Common myeloid progenitor, CD34-positive (primary cell): ENCODE measurements at places on chromosomes 2 and 18.

- no peak for DNase-seq
- H3K27ac ChIP-seq = no peak overlapping the region
- no peaks in the 10 kb centered on the region for H3K4me1 ChIP-seq
- peaks cover 4% of the 10 kb centered on the region for H3K27me3 ChIP-seq
These were observed 13.9 kb upstream of the PAIP2B start for GRCh38 chr2:71240794-71241193.

GRCh38 chr18:24200494-24201290, 61.8 kb downstream of the CABYR start:
- H3K27me3 ChIP-seq = no peaks in the 10 kb centered on the region
- H3K4me3 ChIP-seq = no peak overlapping the region
- no peaks in the 10 kb centered on the region for H3K36me3 ChIP-seq
- no peak overlapping the region for H3K27ac ChIP-seq
- no peaks in the 10 kb centered on the region for H3K4me1 ChIP-seq

DNA sequence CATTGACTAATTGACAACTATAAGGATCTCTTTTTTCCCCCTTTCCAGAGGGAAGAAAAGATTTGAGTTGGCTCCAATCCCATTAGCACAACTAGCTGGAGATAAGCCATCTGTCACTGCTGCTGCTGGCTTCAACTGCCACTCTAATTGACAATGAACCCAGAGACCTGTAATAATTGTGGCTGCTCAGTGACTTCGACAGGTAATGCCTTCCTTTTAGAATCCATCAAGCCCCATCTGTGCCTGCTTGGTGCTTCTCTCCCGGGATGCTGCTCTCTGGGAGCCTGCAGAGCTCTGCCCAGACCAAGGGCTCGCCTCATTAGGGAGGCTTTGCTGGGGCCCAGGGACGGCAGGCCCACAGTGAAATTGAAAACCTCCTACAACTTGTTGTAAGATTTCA, 376.7 kb upstream of the SOX11 start:
- no peaks in the 10 kb centered on the region for H3K36me3 ChIP-seq
- H3K4me3 ChIP-seq = no peak overlapping the region
- DNase-seq = no peak
- H3K27ac ChIP-seq = no peak overlapping the region

DNA sequence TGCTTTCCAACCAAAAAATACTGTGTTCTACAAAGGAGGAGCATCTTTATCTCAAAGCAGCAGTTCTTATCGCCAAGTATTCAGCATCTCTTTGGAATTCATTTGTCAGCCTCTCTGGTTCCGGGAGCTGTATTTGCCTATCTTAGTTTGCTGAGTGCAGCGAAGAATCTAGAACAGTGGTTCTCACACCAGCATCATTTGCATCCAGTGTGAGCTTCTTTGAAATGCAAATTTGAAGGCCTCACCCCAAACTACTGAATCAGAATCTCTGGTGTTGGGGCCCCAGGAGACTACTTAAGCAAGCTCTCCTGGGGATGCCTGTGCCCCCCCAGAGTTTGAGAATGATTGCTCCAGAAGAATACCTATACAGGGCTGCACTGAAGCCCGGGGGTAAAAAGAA, 1.5 kb upstream of the PTPN2 start:
- no peak for DNase-seq
- H3K36me3 ChIP-seq = no peaks in the 10 kb centered on the region
- H3K27me3 ChIP-seq = peaks cover under 1% of the 10 kb centered on the region
- no peak overlapping the region for H3K27ac ChIP-seq

DNA sequence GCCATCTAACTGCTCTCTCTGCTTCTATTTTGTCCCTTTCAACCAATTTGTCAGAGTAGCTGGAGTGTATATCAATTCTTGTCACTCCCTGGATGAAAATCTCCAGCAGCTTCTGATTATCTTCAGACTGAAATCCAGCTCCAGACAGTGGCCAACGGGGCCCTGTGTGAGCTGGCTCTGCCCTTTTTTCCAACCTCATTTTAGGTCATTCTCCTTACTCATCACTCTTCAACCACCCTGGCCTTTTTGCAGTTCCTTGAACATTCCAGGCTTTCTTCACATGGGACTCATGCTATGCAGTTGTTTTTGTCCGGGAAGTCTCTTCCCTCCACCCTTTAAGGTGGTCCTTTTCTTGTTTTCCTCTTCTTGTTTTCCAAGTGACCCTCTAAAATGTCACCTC, 15.4 kb upstream of the FAP start:
- H3K4me1 ChIP-seq = peaks cover 7% of the 10 kb centered on the region
- H3K27ac ChIP-seq = no peak overlapping the region
- no peak for DNase-seq
- no peak overlapping the region for H3K4me3 ChIP-seq
- no peaks in the 10 kb centered on the region for H3K27me3 ChIP-seq

DNA sequence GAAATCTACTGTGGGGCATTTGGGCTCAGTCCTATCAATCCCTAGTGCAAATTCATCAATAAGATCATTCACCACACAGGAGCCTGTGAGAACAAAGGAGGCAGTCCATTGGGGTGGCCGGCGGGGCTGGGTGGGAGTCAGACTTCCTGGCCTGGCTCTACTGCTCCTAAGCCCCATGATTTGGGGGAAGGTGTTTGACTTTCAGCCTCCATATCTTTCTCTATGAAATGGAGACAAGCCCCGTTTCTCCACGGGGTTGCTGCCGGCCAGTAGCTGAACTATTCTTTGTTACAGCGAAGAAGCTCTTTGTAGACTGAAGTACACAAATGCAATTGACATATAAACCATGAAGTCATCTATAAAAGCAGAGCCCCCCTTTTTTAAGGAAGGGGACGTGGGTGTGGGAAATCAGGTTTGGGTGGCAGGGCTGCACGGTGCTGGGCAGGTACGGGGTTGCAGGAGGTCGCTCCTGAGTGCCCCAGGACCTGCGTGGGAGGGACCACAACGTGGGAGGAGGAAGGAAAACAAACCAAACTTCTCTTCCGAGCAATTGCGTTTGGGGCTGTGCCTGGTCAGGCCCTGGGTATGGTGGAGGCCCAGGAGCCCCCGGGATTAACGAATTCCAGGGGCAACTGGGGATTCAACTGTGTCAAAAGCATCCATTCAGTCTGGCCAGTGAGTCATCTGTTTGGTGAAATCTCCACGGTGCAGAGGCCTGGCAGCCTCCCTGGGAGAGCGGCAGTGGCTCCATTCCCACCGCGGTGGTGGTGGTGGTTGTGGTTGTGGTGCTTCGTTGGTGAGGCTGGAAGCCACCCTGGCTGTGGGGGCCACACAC, 18.2 kb downstream of the FBLN7 start:
- no peaks in the 10 kb centered on the region for H3K36me3 ChIP-seq
- H3K4me1 ChIP-seq = peaks cover 15% of the 10 kb centered on the region
- no peak overlapping the region for H3K27ac ChIP-seq
- H3K4me3 ChIP-seq = no peak overlapping the region
- peak; percentile 55 for DNase-seq

- no peak for DNase-seq
- no peaks in the 10 kb centered on the region for H3K27me3 ChIP-seq
- no peak overlapping the region for H3K4me3 ChIP-seq
These were observed 77.2 kb downstream of the SH3BP4 start for GRCh38 chr2:235029054-235029453.

DNA sequence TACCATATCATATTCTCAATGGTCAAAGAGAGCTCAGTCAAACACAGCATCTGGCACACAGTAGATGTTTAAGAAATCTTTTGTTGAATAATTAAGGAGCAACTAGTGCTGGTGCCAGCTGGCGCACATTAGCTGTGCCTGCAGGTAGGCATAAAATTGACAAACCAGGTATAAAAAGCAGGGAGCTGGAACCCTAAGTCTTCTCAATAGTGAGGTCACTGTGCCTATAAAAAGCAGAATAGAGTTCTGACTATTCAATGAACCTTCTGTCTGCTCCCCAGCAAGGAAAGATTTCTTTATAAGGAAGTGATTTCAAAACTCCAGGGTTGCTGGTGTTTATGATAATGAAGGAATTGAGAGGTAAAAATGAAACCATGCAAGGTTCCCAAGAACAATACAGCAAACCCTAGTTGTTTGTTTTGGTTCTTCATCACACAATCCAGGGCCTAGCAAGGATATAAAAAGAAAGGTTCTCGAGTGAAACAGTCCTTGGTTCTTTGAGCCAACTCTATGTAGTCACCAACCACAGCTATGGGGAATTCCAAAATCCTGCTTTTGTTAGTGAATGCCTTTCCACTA, 76.1 kb downstream of the THADA start:
- H3K27me3 ChIP-seq = no peaks in the 10 kb centered on the region
- H3K4me1 ChIP-seq = peaks cover 45% of the 10 kb centered on the region
- peak overlapping the region; percentile 22 for H3K27ac ChIP-seq
- H3K4me3 ChIP-seq = peak overlapping the region; percentile 36
- DNase-seq = peak; percentile 41

- no peaks in the 10 kb centered on the region for H3K4me1 ChIP-seq
- H3K27me3 ChIP-seq = no peaks in the 10 kb centered on the region
- H3K27ac ChIP-seq = no peak overlapping the region
- H3K4me3 ChIP-seq = no peak overlapping the region
- H3K36me3 ChIP-seq = no peaks in the 10 kb centered on the region
- DNase-seq = no peak
These were observed 63.0 kb downstream of the NPAS2 start for GRCh38 chr2:100882645-100883613.

DNA sequence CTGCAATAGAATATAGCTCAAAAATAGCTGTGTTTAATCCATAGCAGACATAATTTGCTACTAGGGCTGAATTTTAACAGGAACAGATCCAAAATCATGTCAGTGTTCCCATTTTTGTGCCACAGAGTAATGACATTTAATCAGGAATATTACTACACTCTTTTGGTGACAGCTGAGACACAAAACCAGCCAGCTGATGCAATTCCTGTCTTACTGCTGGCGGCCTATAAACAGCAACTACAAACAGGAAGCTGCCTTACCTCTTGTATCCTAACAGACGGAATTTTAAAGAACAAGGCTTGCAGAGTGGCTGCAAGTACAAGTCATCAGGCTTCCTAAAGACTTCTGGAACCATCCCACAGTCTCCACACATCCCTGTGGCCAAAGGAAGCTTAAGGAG, 218.1 kb downstream of the ZNF521 start:
- H3K4me1 ChIP-seq = peaks cover 4% of the 10 kb centered on the region
- H3K36me3 ChIP-seq = no peaks in the 10 kb centered on the region
- no peak overlapping the region for H3K27ac ChIP-seq
- H3K27me3 ChIP-seq = no peaks in the 10 kb centered on the region

DNA sequence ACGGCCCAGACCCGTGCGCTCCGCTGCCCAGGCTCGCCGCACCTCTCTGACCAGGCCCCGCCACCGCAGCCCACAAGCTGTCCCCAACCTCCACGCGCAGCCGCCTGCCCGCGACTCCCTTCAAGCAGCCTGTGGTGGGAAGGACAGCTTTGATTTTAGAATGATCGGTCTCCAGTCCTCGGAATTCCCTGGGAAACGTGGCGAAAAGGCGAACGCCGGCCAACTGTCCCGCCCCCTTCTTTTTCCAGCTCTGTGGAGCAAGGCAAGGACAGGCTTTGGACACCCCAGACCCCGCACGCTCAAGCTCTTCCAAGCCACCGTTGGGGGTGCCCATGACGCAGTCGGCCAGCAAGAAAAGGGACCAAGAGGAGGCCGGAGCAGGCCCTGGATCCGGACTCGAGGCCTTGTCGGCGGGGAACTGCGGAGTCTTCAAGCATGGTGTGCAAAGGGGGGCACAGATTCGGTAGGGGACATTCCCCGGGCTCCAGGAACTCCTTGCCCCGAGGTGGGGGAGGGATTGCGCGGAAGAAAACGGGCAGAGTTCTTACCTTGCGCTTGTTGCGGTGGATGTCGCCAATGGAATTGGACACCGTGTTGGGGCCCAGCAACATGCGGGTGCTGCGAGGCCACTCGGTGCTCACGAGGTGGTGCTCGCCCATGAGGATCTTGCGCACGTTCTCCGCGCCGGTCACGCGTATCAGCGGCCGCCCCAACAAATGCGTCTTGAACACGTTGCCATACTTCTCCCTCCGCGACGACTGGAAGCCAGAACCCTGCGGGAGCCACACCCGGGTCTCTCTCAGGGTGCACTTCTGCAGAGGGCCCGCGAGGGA, 4.0 kb downstream of the CYP26B1 start:
- H3K27me3 ChIP-seq = no peaks in the 10 kb centered on the region
- H3K36me3 ChIP-seq = no peaks in the 10 kb centered on the region
- H3K4me1 ChIP-seq = no peaks in the 10 kb centered on the region

- H3K4me1 ChIP-seq = no peaks in the 10 kb centered on the region
- no peak overlapping the region for H3K4me3 ChIP-seq
- H3K27ac ChIP-seq = no peak overlapping the region
These were observed 1358.5 kb upstream of the NXPH2 start for GRCh38 chr2:140138736-140139135.

DNA sequence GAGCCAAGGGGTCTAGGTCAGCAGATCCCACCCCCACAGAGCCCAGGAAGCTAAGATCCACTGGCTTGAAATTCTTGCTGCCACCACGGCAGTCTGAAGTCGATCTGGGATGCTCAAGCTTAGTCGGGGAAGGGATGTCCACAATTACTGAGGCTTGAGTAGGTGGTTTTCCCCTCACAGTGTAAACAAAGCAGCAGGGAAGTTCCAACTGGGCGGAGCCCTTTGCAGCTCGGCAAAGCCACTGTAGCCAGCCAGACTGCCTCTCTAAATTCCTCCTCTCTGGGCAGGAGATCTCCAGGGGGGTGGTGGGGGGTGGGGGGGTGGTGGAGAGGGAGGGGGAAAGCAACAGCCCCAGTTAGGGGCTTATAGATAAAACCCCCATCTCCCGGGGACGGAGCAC, 419.5 kb downstream of the NUP35 start:
- no peaks in the 10 kb centered on the region for H3K4me1 ChIP-seq
- DNase-seq = no peak
- no peaks in the 10 kb centered on the region for H3K27me3 ChIP-seq
- no peaks in the 10 kb centered on the region for H3K36me3 ChIP-seq
- no peak overlapping the region for H3K4me3 ChIP-seq

DNA sequence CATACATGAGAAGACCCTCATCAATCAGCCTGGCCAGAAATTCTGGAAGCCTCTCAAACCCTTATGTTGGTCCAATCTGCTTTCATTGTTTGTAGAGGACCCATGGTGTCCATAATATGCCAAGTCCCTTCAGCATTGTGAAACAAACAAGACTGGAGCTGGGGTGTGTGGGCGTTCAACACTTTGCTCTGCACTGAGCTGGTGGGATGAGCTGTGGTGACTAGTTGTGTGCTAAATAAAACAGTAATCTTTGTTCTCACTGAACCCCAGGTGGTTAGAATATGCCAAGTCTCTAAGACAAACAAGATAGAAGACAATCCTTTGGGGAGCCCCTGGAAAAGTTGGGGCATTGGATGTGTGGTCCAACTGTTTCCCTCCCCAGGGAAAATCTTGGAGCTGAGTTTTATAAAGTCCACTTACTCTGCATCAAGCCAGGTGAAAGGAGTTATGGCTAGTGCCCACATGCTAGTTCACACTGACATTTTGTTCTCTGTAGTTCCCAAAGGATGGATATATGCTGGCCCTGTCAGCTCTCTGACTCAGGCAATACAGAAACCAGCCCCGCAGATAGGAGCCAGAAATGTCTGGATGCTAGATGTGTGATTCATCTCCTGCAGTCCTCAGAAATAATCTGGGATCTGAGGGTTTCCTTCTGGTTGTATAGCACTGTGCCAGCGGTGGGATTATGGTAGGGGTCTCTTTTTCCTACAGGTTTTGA, 260.2 kb downstream of the TMX3 start:
- no peak for DNase-seq
- H3K36me3 ChIP-seq = no peaks in the 10 kb centered on the region
- no peaks in the 10 kb centered on the region for H3K27me3 ChIP-seq
- H3K4me3 ChIP-seq = no peak overlapping the region
- no peak overlapping the region for H3K27ac ChIP-seq
